Right cardiac atrium (tissue), 5 donors: ENCODE measurements at places on chromosomes 5 and 9.

DNA sequence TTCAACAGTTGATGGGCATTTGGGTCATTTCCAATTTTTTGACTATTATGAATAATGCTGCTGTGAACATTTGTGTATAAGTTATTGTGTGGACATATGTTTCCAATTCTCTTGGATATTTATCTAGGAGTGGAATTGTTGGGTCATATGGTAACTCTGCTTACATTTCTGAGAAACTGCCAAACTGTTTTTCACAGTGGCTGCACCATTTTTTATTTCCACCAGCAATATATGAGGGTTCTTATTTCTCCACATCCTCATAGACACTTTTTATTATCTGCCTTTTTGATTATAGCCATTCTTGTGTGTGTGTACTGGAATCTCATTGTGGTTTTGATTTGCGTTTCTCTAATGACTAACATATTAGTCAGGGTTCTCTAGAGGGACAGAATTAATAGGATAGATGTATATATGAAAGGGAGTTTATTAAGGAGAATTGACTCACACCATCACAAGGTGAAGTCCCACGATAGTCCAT, 14.7 kb upstream of the MED27 start:
- no peak for DNase-seq

DNA sequence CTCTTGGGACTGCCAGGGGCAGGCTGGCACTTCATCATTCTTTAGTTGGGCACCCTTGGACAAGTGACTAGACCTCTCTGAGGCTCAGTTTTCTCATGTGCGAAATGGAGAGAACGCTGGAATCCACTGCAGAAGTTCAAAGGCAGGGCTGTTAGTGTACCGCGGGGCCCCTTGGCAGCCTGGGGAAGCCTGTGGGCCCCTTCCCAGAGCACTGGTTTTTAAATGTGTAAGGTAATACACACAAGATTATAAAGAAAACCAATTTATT, 209.5 kb upstream of the MVB12B start:
- DNase-seq: no peak

- DNase-seq: no peak
These were observed 20.9 kb upstream of the ZBTB43 start for GRCh38 chr9:126783949-126784348.

DNA sequence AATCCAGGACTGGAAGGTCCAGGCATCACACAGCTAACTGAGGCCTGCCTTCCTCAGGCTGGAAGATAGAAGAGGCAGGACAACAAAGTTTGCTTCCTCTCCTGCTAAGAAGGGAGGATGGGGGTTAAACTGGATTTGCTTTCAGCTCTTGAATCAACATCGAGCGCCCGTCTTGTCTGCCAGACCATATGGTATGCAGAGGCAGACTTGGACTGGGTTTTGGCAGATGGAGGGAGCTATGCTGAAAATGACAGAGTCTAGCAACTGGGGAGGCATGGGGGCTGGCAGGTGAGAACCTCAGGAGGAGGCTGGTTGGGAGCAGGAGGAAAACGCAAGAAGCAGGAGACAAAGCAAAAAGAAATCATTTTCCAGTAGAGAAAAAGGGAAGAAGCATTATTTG, 289.5 kb upstream of the IL12B start:
- DNase-seq: no peak

DNA sequence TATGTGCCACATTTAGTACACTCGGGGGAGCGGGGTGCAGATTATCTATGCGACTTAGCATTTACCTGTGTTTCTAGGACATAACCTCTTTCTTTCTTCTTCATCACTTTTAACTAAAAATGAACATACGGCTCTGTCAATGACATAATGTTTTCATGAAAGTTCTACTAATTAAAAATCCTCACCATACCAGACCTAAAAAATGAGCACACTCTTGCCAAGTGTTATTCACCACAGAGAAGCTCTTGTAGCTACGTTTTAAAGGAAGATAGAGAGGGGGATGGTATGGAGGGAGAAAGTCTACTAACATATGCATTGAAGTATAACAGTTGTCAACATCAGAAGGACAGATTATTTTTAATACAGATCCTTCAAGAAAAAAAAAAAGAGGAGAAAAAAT, 1.6 kb downstream of the CDH10 start:
- DNase-seq: no peak

DNA sequence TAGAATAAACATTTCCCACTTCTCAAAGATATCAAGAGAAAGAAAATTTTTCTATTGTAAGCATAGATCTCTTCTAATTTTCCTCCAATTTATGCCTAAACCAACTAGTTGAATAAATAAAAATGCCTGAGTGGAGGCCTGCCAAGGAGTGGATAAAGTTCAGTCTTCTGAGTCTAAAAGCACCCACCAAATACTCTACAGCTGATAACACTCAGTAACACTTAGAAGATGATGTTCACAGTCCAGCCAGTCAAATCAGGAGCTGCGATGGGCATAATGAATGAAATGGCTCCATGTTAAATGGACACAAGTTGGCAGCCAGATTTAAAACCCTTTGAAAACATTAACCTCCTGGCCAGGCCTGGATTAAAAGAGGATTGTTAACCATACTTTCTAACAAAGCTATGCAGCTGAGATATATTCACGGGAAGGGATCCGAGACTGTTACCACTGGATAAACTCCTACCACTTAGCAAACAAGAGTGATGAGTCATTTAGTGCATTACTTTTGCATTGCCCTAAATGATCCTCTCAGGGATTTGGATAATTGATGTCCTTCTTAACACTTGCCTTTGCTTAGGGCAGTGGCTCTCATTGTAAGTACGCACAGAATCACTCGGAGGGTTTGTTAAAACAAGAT, 63.7 kb upstream of the CCDC112 start:
- no peak for DNase-seq

DNA sequence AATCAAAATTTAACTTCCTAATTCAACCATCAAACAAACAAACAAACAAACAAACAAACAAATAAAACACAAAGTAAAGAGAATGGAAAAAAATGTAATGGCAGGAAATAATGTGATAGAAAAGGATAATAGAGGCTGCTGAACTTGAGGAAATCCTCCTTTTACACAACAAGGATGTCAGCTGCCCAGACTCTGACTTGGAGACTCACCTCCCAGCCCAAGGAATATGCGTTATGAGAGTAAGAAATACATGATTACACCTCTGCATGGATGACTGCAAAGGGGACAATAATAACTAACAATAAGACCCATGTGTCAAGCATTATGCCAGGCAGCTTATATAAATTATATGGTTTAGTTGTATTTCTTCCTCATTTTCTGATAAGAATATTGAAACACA, 46.6 kb upstream of the JAK2 start:
- DNase-seq: no peak

DNA sequence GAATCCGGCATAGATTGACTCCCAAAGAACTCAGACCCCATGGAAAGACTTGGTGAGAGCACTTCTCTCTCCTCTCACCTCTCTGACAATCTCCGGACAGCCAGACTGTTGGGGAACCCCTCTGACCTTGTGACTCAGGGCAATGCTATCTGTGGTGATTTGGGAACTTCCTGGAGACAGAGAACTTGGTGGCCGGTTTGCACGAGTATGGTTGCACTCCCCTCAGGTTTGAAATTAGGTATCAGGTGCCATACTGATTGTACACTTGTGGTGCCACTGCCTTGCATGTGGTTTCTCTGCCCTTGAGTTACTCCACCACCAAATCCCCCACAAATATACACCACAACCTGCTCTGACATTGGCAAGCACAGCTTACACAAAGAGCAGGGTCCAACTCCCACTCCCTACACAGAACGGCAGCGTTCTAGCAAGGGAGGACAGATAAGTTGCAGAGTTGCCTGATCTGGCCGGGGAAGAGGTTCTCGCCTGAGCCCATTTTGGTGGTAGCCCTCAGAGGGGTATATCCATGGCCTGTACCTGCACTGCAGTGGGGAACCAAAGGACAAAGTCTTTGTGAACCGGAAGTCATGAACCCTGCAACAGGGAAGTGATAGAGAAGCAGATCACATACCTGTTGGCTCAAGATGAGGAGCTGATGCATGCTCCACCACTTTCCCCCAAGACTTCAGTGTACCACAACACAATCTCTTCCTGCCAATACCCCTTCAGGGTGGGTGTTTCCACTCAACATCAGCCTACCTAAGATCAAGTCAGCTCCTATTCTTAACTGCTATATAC, 255.1 kb downstream of the MCTP1 start:
- no peak for DNase-seq

DNA sequence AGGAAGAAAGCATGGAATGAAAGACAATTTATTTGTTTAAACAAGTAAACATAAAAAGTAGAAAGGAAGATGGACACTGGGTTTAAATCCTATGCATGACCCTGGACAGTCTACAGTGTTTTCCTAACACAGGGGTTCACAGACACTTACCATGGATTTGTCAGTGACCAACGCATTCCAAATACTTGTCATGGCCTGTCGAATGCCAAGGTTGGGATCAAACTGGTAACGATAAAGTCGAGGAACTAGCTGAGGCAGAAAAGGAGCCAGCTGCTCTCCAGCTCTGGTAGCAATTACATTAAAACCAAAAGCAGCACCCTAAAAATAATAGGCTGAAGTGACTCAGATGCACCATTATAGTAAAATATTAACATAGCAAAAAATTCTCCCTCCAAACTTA, 59.4 kb upstream of the OR2K2 start:
- no peak for DNase-seq

DNA sequence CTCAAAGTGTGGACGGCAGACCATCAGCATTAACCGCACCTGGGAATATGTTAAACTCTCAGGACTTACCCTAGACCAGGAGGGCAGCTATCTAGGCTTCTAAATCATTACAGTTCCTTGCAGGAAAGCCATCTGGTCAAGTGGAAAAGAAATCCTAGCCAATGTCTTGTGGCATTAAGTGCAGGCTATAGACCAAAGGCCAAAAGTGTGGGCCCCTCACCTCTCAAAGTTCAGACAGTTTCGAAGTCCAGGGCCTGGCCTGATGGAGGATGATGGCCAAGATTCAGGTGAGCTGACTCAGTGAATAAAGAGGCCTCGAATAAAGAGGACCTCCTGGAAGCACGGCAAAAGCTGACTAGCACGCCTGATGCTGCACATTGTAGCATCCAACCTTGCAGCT, 24.0 kb upstream of the PTPN3 start:
- no peak for DNase-seq

DNA sequence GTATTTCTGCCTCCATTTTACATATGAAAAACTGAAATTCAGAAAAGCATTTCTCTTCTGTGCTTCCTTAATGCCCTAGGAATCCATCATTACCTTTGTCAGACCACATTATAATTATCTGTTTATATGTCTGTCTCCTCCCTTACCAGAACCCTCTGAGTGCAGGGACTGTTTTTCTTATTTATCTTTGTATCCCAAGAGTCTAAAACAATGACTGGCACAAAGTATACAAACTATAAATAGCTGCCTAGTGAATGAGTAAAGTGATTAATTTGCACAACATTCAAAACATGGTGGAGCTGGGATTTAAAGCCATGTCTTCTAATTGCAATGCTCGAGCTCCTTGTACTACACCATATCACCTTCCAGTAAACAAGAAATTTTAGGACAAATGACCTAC, 49.3 kb upstream of the HK3 start:
- no peak for DNase-seq

GRCh38 chr5:79111387-79111959, at the start of gene BHMT:
Gene BHMT (plus strand): TSS chr5:79111809. CDS start chr5:79111886, 77 bp downstream.
- DNase-seq: peak; percentile 39

DNA sequence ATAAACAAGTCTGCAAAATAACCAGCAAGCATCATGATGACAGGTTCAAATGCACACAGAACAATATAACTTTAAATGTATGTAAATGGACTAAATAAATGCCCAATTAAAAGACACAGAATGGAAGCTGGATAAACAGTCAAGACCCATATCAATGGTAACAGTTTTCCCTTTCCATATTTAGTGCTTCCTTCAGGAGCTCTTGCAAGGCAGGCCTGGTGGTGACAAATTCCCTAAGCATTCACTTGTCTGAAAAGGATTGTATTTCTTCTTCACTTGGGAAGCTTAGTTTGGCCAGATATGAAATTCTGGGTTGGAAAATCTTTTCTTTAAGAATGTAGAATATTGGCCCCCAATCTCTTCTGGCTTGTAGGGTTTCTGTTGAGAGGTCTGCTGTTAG, 120.2 kb upstream of the RASA1 start:
- no peak for DNase-seq

GRCh38 chr9:130292106-130292505, 26.5 kb downstream of the HMCN2 start:
- DNase-seq: no peak

DNA sequence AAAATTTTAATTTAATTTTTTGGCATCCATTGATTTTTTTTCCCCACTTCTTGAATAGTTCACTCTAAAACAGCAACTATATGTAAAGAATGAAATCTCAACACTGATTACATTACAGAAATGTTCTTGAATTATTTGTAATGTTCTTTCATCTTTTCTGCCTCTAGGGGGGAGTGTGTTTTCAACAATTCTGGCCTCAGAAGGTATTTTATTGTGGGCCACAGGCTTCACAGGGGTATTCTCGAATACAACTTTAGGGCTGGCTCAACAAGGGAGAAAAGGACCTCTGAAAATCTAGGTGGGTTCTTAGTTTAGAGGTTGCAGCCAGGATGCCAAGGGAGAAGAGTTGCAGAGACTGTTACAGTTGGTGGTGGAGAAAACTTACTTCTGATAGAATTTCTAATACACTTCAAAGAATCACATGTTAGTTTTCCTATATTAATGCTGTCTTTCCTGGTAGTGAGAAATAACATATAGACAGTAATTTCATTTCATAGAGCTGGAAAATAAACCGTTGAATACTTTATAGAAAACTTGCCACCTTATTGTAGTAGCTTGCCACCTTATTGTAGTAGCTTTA, 3.6 kb upstream of the NPR3 start:
- no peak for DNase-seq

GRCh38 chr5:76303921-76304320, 99.2 kb upstream of the IQGAP2 start:
- no peak for DNase-seq

DNA sequence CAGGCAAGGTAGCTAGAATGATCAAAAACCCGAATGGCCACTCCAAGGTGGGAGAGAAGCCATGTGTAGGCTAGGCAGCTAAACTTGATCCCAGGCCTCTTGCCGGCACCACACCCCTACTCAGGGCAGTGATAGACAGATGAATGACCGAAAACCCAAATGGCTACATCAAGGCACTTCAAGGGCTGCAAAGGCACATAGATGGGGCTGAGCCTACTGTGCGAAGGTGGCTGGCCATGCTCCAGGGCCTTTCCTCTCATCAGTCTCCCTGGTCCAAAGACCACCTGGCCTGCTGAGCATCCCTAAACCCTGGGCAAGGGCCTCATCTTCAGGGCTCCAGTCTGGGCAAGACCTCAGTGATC, 3.7 kb upstream of the TIFAB start:
- no peak for DNase-seq
